ENCODE measurements at places on chromosomes 1 and 21. TPM values are rescaled to one million over a fixed set of nuclear protein-coding genes. Genes with fewer than 3 reads are reported as not detected.

- no peak for DNase-seq
Measured at GRCh38 chr1:230464671-230465070, 38.5 kb upstream of the PGBD5 start.

DNA sequence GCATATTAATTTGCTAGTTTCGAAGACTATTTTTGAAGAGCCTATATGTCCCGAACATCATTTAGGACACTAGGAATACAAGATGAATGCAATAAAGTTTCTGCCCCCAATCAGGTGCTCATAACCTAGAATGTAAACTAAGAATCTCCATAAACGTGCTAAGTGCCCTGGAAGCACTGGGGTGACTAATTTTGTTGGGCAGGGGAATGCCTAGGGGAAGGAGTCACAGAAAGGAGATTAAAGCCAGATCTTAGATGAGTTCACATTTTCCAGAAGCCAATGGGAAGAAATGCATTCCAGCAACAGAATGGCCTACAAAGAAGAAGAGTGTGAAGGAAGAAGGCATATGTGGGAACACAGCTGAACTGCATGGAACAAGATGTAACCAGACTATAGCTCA, 19.5 kb downstream of the SCYL3 start:
- no peak for DNase-seq

- DNase-seq, result no peak
Measured at GRCh38 chr1:9121496-9122409, 7.1 kb downstream of the GPR157 start.

DNA sequence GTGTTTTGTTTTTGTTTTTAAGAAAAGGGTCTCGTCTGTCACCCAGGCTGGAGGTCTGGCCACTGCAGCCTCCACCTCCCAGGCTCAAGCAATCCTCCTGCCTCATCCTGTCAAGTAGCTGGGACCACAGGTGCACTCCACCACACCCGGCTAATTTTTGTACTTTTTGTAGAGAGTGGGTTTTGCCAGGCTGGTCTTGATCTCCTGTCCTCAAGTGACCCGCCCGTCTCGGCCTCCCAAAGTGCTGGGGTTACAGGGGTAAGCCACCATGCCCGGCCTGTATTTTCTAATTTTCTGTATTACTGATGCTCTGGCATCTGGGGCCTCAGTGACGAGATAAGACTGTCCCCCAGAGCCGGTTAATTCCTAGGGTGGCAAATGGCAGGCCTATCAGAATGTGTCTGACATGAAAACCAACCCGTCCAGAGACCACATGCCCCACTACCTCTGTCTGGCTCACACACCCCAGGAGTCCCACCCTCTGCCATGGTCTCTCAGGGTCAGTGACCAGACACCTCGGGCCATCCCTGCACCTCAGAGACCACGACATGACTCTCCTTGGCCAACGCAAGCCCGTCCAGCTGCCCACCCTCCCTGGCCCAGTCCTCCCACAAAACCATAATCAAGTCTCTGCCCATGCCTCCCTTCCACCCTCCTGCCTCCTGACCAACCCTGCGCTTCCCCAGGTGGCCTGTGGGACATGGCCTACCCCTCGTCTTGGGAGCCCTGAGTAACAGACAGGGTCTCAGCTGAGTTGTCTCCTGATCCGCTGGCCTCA, 12.5 kb downstream of the NPHP4 start:
- peak; percentile 10 for DNase-seq

DNA sequence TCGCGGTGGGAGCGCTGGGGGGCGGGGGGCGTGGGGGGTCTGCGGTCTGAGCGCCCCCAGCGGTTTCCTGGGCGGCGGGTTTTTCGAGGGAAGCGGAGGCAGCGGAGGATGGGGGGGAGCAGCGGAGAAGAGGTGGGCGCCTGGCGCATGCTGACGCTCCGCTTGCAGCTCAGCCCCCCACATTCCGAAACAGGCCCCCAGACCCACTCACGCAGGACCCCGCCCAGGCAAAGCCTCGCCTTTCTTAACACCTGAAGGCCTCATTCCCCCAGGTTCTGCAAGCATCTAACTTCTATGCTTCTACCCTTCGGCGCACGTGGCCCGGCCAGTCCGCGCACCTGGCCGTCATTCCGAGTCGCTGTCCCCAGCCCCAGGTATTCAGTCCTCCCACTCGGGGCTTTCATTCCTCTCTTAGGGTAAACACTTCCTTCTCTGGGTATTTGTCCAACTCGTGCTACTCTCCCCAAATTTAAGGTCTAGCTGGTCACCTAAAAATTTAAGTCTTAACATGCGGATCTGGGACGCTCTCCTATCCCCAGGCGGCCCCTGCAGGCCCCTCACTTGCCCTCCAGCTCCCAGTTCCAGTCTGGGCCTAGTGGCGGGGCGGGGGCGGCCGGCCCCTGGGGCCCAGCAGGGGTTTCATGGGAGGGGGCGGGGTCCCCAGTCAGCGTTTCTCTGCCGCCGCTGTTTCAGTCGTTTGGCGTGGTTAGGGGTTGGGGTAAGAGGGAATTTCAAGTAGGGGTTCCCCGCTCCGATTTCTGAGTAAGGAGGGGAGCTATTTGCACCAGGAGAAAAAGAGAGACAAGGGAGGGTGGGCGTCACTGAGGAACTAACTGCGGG, 2.8 kb upstream of the ZBTB7B start:
- DNase-seq, result peak; percentile 27

DNA sequence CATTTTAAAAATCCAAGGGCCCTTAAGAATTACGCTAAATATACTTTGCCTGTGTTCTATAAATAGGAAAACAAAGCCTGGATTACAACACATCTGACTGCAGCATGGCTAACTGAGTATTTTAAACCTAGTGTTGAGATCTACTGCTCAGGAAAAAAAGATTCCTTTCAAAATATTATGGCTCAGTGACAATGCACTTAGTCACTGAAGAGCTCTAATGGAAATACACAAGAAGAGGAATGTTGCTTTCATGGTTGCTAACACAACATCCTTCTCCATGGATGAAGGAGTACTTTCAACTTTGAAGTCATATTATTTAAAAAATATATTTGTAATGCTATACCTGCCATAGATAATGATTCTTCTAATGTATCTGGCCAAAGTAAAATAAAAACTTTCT, 248.3 kb upstream of the NEGR1 start:
- DNase-seq, result no peak

TNFRSF25 gene
- 6.6 TPM for polyA plus RNA-seq

GRCh38 chr1:44019466-44019948, 11.8 kb downstream of the SLC6A9 start:
- DNase-seq, result no peak

PTPN7 gene
- polyA plus RNA-seq, result 0.29 TPM

DNA sequence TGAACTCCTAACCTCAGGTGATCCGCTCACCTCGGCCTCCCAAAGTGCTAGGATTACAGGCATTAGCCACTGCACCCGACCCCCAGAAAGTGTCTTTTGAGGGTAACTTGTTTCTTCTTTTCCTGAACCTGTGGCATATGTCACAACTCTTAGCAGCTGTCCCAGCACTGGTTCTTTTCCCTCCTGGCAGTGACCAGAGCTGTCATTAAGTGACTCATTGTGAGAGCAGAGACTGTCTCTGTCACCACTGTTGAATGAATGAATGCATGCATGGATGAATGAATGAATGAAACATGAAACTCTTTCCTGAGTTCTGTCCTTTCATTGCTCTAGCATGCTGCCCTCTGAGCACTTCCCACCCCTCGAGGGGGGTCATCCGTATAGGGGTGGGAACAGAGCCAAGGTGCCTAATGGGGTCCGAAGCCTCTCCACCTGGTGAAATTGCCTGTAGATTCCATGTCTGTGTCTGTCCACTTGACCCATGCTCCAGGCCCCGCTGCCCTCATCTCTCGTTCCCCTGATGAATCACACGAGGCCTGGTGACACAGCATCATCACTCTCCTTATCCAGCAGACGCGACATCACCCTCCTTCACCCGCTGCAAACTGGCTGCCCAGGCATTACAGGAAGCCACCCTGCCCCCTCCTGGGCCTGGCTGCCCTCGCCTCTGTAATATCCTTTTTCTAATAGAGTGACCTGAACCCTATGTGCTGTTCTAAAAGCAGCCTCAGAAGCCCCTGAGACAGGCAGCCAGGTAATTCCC, 75.0 kb downstream of the IGSF21 start:
- DNase-seq, result peak; percentile 39

MROH7 gene
- 4.9 TPM for polyA plus RNA-seq

DNA sequence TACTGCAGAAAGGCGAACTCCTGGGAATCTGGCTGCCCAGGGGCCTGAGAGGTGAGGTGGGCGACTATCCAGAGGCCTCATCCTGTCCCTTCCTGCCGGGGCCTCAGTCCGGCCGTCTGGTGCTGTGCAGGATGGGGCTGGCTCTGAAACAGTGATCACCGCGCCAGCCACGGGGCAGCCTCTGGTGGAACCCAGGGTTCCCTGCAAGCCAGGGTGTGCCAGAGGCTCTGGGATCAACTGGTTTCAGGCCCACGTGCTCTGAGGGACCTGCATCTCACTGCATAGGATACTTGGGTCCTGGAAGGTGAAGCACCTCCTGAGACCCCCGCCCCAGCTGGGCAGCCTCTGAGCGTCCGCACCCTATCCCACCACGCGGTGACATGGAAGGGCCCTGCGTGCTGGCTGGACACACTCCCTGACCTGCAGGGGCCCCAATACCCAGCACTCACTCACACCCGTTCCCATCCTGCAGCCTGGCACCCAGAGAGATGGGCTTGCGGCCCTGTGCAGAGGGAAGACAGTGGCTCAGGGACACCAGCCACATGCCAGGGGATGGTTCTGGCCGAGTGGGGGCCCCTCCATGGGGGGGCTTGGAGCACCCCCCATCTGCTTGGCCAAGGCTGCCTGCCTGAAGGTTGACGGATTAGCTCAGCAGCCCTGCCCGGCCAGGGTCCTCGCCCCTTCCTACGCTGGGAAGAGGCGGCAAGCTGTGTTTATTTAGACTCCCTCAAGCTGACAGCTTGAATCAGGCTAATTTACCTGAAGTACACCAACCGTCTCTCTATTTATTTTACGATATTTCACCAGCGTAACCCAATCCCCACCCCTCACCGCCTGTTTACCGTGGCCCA, 64.3 kb upstream of the TTC34 start:
- no peak for DNase-seq

- DNase-seq, result no peak
Measured at GRCh38 chr1:232675898-232676297, 46.0 kb upstream of the SIPA1L2 start.

DNA sequence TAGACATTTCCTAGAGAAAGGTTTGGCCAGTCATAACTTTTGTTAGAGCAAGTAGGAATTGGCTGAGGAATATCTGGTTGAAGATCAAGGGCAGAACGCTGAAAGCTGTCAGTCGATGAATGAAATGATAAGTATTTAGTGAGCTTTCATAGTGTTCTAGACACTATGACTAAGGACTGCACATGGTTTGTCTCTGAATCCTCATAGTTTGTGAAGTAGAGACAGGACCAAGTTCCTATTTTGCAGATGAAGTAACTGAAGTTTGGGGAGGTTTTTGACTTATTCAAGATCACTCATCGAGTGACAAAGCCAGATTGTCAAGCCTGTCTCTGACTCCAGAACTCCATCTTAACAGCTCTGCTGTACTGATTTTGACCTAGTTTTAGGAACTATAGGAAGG, 4.7 kb downstream of the ELOA start:
- DNase-seq, result no peak

HUNK gene
- 0.07 TPM for polyA plus RNA-seq

SYDE2 gene
- 2.8 TPM for polyA plus RNA-seq

RORC gene
- polyA plus RNA-seq, result 3.0 TPM

- DNase-seq, result no peak
Measured at GRCh38 chr1:82947278-82947677, 1051.7 kb downstream of the TTLL7 start.

GRCh38 chr1:109923946-109924275, 13.3 kb downstream of the CSF1 start:
- DNase-seq, result no peak

OR2T6 gene
- polyA plus RNA-seq, result not detected

DNA sequence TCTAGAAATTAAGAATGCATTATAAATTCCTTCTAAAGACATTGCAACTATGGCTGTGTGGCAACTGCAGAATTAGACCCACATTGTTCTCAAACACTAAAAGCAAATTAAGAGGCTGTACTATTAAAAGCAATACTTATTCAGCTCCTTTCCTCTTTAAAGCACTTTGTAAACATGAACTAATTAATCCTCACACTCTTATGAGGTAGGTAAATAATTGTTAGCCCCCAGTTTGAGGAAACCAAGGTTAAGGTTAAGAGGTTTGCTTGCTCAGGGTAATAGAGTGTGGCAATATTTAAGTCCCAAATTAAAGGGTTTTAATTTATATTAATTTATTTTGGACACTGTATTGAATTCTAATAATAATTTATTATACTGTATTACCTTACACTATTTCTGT, 553.8 kb downstream of the LRRIQ3 start:
- DNase-seq, result no peak

SPRR5 gene
- not detected for polyA plus RNA-seq

DNA sequence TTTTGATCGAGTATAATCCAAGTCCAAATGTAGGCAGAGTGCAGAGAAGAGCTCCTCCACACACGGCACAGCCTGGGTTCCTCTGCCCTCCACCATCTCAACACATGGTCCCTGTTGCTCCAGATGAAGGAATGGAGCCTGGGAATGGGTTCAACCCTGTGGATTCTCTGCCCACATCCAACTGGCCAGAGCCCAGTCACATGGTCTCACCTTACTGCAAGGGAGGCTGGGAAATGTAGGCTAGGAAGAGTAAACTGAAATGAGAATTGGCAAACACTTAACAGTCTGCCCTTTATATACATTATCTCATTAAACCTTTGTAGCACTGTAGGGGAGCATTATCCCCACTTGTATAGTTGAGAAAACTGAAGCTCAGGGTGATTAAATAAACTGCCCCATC, 60.1 kb upstream of the RAB4A start:
- DNase-seq, result no peak

TRMT1L gene
- 12.2 TPM for polyA plus RNA-seq

- no peak for DNase-seq
Measured at GRCh38 chr1:225527575-225527974, 99.7 kb upstream of the LBR start.

GRCh38 chr1:20182415-20182814, 3.5 kb upstream of the UBXN10 start:
- no peak for DNase-seq

DNA sequence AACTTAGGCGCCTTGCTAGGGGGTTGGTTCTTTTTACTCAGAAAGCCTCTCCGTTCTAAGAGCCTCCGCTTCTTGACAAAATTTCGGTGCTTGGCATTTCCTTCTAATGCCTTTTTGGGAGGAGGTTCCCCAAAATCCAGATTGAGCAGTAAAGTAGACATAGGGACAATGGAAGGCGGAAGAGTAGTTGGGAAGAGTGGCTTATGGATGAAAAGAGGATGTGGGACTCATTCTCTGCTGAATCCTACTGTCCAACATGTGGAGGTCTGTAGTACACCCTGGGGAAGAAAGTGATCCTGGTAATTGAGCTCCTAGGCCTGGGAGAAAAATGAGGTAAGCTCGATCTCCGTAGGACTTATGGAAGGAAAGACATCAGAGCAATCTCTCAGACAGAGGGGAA, 777 bp upstream of the METTL25B start:
- no peak for DNase-seq

WNT4 gene
- polyA plus RNA-seq, result 0.05 TPM

DNA sequence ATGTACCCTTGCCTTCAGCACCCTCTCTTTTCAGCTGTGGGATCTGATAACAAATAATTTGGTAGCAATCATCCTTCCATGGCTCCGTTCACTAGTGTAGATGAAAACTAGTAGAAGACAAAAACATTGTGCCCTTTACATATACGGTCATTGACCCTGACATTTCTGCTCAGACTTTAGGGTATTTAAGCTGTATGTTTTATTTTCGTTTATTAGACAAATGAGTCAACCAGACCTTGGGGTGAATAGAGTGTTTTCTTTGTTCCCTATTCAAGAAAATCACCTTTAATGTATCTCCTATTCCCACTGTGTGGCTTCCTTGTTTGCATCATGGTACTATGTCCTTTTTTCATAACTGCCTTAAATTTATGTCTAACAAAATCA, 187.3 kb downstream of the VAV3 start:
- no peak for DNase-seq

- DNase-seq, result no peak
Measured at GRCh38 chr1:79760531-79760930, 754.0 kb upstream of the ADGRL4 start.
